ENCODE measurements at places on chromosomes 6 and 20. TPM values are rescaled to one million over a fixed set of nuclear protein-coding genes. Genes with fewer than 3 reads are reported as not detected.
A peak's percentile ranks its signal among the peaks of the same experiment; 100 is the strongest.

DNA sequence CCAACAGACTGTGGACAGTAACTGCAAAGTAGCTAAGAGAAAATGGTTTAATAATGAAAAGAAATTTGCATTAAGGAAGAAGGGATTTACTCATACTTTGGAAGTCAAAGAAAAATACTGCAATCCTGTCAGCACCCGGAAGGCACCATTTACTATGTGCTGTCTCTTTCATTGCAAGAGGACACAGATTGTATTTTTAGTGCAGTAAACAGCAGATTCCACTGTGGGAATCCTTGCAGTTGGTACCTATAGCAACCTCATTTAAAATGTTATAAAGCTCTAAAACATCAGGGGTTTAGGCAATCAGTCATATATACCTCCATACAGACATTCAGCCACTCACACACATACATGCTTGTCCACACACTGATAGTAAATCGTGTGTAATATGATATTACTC is 346.8 kb downstream of the PKHD1 start:
- no peak for DNase-seq

Gene HSPA1L
- total RNA-seq, result 2.5 TPM

- DNase-seq, result peak; percentile 29
Measured at GRCh38 chr20:57609086-57609841, 11.0 kb downstream of the ZBP1 start.

DNA sequence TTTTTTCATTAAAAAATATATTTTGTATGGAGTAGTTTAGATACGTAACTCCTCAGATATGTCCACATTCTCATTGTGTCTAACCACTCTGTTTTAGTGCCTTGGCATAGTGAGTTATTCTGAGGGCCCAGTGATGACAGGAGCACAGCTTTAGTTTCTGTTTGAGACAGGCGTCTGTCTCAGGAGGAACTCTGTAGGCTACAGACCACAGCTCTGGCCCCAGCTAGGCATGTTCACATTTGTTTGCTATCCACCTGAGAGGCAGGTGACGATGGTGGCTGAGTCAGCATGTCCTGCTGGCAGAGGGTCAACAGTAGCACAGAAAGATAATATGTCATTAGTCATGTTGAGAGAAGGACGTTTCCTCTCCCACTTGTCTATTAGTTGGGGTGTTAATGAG is 16.3 kb downstream of the LRRC1 start:
- peak; percentile 69 for DNase-seq

GRCh38 chr6:78523622-78524021 is 343.7 kb upstream of the IRAK1BP1 start:
- DNase-seq, result no peak

- no peak for DNase-seq
Measured at GRCh38 chr6:5946181-5946580, 60.5 kb downstream of the NRN1 start.

DNA sequence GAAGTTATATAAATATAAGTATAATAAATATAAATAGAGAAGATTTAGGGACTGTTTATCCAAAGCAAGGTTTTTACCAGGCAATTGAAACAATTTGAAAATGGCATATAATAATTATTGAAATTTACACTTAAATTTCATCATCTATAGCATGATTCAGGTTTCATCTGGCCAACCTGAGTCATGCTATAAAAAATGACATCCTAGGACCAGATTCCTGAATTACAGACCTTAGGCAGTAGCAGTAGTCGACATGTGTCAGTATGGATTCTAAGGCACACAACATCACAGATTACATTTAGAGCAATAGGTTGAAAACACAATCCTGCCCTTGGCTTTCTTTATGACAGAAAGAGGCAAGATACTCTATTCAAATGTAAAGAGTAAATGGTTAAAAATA is 592.3 kb downstream of the PHF3 start:
- no peak for DNase-seq

- DNase-seq, result no peak
Measured at GRCh38 chr20:23647346-23647745, 9.6 kb upstream of the CST3 start.

Gene KIF6
- 2.5 TPM for total RNA-seq

DNA sequence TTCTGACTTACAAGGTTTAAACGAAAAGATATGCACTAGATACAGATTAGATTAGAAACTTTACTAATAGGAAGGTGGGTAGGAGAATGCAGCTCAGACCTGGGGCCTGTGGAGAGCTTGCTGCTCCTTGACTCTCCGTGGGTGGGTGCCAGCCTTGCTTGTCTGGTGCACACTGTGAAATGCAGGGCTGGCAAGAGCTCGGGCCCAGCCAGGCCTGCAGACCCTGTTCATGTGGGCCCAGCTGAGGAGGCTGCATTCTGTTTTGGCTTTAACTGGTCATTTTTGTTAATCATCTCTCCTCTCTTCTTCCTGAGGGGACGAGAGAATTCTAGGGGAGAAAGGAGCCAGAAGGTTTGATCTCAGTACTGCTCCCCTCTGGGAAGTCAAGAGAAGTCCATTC is 325.4 kb downstream of the QKI start:
- no peak for DNase-seq

- peak; percentile 79 for DNase-seq
Measured at GRCh38 chr6:138817799-138818198, 21.9 kb downstream of the ECT2L start.

Gene MICAL1
- total RNA-seq, result 79.4 TPM

Gene HTR1E
- total RNA-seq, result not detected

DNA sequence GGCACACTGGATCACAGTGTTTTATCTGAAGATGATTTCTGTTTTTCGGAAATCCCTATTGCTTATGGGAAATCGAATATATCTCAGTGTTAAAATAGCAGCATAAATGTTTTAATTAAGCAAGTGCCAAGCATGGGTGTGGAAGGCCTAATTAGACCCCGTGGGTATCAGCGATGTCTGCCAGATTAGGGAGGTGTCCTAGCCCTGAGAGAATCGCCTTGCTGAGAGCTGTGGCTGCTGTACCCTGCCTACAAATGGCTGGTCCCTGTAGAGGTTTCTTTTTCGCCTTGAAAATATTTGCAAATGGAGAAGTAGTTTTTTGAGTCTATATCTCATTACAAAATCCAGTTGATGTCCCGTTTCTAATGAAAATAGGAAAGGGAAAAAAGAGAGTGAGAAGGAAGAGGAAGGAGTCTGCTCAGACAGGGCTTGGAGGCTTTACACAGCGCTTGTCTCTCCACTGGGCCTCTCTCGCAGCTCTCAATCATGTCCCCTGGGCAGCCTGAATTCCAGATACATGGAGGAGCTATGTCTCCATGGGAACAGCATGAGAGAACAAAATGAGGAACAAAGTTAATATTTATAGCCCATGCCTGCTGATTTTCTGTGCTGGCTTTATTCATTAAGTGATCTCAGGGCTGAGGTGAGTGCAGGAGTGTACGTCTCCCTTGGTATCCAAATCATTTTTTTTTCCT is 35.2 kb upstream of the BCLAF1 start:
- DNase-seq, result no peak

DNA sequence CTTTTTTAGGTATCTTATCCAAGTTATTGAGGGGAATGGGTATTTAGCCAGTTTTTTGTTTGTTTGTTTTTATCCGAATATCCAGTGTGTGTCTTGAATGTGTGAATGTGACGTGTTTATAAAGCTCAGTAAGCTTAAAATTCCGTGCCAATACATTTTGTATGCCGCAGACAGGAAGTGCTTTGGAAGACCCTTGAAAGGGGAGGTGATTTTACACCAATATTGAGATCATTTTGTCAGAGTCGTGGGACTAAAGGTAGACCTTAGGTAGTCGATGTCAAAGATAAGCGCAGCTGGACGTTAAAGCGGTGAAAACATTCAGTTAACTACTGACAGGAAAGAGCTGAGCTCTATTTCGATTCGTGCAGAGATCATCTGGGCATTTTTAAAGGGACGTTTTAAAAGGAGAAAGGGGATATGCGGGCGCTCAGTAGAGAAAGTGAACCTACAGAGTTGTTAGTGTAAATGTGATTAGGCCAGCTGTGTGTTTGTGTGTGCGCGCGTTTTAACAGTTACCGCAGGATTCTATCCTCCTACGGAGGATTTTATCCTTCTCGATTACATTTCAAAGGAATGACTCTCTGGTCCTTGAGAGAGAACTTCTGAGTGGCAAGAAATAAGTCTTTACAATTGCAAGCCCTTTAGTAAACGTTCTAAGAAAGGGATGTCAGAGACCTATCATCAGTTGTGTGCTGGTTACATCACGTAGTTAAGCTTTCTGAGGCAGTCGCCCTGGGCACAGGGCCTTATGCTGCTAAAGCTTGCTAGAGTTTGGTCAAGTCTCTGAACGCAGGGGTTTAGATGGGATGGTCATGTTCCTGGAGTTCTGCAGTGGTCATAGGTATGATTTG is 625 bp upstream of the ECHDC1 start:
- no peak for DNase-seq

Gene RIPOR2
- 38.0 TPM for total RNA-seq

DNA sequence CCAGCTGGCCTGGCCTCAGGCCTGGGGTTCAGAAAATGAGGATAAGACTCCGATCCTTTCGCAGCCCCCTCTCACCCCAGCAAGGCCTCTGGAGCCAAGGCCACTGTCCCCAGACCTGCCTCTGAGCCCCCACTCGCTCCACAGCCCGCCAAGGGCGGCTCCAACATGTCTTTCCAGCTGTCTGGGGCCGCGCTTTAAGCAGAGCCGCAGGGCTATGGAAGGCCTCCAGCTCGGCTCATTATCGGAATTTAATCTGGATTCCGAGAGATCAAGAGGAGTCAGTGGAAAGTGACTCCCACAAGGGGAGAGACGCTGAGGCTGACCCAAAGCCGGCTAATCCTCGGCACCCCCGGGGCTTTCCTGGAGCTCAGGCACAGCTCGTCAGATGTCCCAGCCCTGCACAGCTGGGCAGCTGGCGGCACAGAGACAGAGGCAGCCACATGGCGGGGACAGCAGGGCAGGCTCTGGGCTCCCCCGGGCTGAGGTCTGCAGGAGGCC is 41.8 kb downstream of the BMP7 start:
- DNase-seq, result no peak

DNA sequence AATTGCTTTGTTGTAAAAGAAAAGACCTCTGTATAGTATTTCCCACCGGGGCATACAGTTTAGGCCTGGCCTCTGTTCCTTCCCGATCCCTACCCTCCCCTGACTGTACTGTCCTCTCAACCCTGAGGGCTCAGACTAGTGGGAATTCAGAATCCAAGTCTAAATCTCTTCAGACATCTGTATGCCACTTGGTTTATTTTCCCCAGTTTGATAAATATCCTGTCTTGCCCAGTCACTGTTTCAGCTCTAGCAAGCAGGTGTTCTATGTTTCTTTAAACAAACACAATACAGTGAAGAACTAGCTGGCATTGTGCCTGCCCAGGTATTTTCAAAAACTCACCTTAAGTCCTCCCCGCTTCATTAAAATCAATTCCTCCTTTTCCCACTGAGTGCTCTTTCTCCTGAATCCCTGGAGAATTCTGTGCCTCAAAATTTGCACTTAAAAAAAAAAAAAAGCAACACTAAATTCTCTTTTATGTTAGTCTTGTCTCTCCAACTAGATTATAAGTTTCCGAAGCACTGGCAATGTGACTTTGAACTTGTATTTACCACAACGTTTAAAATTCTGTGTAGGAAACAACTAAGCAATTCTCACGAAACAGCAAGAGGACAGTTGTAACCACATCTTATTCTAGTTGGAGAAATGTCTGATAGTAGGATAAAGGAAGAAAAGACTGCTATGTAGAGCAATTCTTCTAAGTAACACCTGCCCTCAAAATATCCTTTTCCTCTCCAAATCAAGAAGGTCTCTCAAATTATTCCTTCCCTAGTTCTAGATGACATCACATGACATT is 112.0 kb upstream of the CARMIL1 start:
- no peak for DNase-seq

- DNase-seq, result no peak
Measured at GRCh38 chr6:116291701-116292396, 12.1 kb upstream of the TSPYL1 start.

Gene LY6G6C
- total RNA-seq, result not detected

Gene CST4
- total RNA-seq, result not detected

Gene TUBB2B
- 0.59 TPM for total RNA-seq

DNA sequence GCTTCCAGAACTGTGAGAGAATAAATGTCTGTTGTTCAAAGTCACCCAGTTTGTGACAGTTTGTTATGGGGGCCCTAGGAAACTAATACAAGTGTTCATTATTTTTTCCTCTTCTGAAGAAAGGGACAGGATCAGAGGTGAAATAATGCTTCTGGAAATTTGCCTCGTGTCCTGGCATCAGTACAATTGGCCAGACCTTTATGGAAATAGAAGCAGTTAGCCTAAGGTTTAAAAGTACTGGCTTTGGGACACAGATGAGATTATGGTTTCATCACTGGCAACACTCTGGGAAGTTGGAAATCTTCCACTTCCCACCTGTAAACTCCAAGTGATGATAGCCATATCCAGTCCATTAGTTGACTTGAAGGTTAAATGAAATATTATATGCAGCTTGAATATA is 88.7 kb downstream of the PLCB1 start:
- DNase-seq, result no peak

Gene ULBP1
- 2.0 TPM for total RNA-seq

DNA sequence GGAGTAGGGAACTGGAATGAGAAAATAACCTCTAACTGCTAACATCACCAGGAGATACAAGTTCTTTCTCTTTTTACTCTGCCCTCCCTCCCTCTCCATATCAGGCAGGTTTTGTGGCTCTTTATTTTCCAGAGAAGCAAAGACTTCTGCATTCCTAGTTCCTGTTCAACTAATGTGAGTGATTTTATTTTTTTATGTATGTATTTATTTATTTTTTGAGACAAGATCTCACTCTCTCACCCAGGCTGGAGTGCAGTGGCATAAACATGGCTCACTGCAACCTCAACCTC is 6.0 kb upstream of the IER3 start:
- DNase-seq, result no peak

- DNase-seq, result no peak
Measured at GRCh38 chr20:24385547-24385946, 83.9 kb upstream of the SYNDIG1 start.

Gene GINS1
- total RNA-seq, result 0.92 TPM

- DNase-seq, result no peak
Measured at GRCh38 chr6:16343593-16343992, 105.2 kb downstream of the GMPR start.

DNA sequence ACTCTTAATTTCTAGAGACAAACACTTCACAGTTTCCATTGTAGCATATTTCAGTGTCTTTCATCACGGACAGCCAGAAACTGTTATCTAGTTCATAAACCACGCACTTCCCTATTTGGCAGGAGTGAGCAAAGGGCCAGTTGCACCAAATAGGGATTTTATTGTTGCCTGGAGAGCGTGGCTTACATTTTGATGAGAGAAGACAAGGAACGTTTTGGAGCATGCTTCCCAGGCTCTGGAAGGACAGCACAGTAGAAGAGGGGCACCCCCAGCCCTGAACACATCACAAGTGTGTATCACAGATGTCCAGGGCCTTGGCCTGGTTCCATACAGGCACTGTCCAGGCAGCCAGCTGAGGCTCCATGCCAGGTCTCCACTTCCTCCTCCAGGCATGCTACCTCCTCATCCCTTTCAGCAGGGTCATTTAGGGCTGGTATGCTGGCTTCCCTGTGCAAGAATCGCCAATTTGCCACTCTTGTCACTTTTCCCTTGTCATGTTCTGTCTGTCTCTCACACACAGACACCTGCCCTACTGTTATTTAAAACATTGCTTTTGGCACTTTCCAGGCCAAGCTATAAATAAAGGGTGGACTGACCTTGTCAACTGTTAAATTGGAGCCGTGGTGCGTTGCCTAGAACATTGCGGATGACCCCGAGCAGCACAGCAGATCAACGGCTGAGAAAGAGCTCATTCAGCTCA is 235.0 kb upstream of the GMDS start:
- DNase-seq, result no peak
